ENCODE measurements at places on chromosomes 1 and 21. TPM values are rescaled to one million over a fixed set of nuclear protein-coding genes. Genes with fewer than 3 reads are reported as not detected.

DNA sequence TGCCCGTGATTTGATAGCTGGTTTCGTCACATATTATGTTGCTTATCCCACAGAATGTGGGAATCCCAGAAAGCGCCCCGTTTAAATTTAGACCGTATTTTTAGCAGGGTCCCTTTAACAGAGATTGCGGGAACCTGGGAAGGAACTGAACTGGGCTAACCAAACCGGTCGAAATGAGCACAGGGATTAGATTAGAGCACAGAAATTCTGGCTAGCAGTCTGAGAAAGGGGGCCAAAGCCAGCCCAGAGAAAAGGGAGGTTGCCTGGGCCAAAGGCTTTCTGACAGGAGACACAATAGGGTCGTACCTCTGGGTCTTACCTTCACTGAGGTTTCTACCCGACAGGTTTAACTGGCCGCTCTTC lies 327 bp downstream of the LRRC40 start:
- no peak for DNase-seq
- H3K27me3 ChIP-seq: no peaks in the 10 kb centered on the region
- H3K4me1 ChIP-seq: peaks cover 24% of the 10 kb centered on the region

DNA sequence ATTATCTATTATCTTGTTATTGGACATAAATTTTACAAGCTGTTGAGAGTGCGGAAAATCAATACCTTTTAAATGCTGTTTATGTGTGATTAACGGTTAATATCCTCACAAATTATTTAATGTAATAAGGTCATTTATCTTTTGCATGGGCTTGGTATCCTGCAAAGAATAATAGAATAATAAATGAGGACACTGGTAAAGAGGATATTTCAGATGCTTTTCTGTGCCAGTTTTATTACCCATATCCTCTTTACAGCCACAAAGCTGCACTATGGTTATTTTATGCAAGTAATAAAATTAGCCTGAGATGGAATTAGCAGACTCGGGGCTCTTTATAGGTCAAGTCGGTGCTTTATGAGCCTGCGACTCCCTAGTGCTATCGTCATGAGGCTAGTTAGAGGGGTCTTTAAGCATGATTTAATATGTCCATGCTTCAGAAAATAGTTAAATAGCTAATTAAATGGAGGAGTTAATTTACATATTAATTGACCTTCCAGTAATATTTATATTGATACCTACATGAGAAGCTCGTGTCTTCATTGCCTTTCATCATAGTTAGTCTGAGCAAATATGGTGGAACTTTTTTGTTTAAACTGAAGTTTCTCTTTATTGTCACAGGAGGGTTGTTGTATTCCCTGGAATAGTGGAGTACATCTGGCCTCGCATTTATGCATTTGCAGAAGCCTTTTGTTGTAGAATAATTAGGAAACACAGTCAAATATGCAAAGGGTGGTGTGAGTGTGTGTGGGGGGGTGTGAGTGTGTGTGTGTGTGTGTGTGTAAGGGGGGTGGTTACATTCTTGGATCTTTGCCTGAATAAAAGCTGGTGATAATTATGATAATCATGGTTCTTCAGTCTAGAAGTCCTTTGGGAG lies 120.3 kb downstream of the ATG4C start:
- H3K27me3 ChIP-seq: no peaks in the 10 kb centered on the region
- no peak overlapping the region for H3K4me3 ChIP-seq
- no peak overlapping the region for H3K27ac ChIP-seq
- no peak for DNase-seq

DNA sequence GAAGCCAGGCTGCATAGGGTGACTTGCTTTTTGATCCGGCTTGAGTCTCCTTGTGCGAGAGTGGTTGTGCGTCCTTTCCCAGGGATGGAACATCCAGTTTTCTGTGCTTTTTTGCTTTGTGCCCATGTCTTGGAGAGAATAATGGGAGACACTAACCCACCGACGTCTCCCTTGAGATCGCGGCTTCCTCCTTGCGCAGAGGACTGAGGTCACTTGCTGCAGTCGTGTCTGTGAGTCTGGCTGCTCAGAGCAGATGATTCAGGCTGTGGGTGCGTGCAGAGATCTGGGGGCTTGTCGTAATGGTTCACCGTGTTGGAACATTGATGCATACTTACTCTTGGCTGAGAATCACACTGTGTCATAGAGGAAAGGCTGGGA lies 164.5 kb upstream of the CACNA1E start:
- H3K4me1 ChIP-seq: no peaks in the 10 kb centered on the region
- H3K27me3 ChIP-seq: peaks cover 3% of the 10 kb centered on the region
- H3K4me3 ChIP-seq: no peak overlapping the region
- no peak for DNase-seq
- H3K36me3 ChIP-seq: no peaks in the 10 kb centered on the region

- H3K27ac ChIP-seq: no peak overlapping the region
- DNase-seq: no peak
- no peaks in the 10 kb centered on the region for H3K27me3 ChIP-seq
- peaks cover 10% of the 10 kb centered on the region for H3K36me3 ChIP-seq
- H3K4me3 ChIP-seq: no peak overlapping the region
- no peaks in the 10 kb centered on the region for H3K4me1 ChIP-seq
Observed at GRCh38 chr21:45991606-45992300, 10.2 kb downstream of the COL6A1 start.

GRCh38 chr1:186834399-186834958 lies 5.7 kb downstream of the PLA2G4A start:
- no peaks in the 10 kb centered on the region for H3K4me1 ChIP-seq
- H3K4me3 ChIP-seq: no peak overlapping the region
- H3K27ac ChIP-seq: no peak overlapping the region
- no peaks in the 10 kb centered on the region for H3K27me3 ChIP-seq
- no peak for DNase-seq

- no peak overlapping the region for H3K27ac ChIP-seq
- no peaks in the 10 kb centered on the region for H3K27me3 ChIP-seq
- DNase-seq: no peak
- no peaks in the 10 kb centered on the region for H3K4me1 ChIP-seq
- no peaks in the 10 kb centered on the region for H3K36me3 ChIP-seq
- H3K4me3 ChIP-seq: no peak overlapping the region
Observed at GRCh38 chr1:215201283-215201682, 118.7 kb downstream of the KCNK2 start.

GRCh38 chr21:41808094-41808493 lies 41.2 kb upstream of the RIPK4 start:
- H3K27me3 ChIP-seq: no peaks in the 10 kb centered on the region
- no peaks in the 10 kb centered on the region for H3K36me3 ChIP-seq
- no peak overlapping the region for H3K4me3 ChIP-seq
- no peaks in the 10 kb centered on the region for H3K4me1 ChIP-seq
- DNase-seq: no peak
- H3K27ac ChIP-seq: no peak overlapping the region

The PLA2G2C gene
- not detected for total RNA-seq

The SPRR4 gene
- total RNA-seq: not detected

The S100A7 gene
- total RNA-seq: not detected

All from liver (tissue), 10 donors.